ENCODE measurements at places on chromosomes 1 and 21. TPM values are rescaled to one million over a fixed set of nuclear protein-coding genes. Genes with fewer than 3 reads are reported as not detected.

Gene GOLPH3L
- total RNA-seq = 17.8 TPM

Gene TMCO4
- total RNA-seq = 10.4 TPM

Gene SYCP1
- total RNA-seq = not detected

Gene IVL
- total RNA-seq = not detected

DNA sequence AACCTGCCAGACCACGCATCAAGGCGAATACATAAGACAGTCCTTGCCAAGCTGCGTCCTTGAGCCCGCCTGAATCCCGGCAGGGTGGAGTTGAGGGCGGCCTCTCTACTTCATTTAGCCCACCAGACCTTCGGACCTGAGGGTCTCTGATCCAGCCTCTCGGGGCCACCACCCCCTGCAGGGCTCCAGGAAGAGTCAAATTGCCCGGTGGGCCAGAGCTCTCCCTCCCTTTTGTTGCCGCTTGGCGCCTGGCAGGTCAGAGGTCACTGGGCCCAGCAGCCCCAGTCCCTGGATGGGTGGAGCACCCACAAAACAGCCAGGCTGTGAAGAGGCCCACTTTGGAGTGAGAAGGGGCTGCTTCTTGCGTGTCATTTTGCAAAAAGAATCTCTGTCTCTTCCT, 9.0 kb downstream of the GNG4 start:
- DNase-seq = no peak

- peak; percentile 95 for DNase-seq
These were observed 89.8 kb downstream of the DHRS3 start for GRCh38 chr1:12528021-12528852.

GRCh38 chr1:235999259-235999925, 65.5 kb downstream of the NID1 start:
- DNase-seq = no peak

Data from right cardiac atrium (tissue), 5 donors.